Pancreas (tissue), 10 donors: ENCODE measurements at places on chromosomes 1 and 21. TPM values are rescaled to one million over a fixed set of nuclear protein-coding genes. Genes with fewer than 3 reads are reported as not detected.

The OR2W3 gene
- polyA plus RNA-seq, result not detected

The C2CD4D gene
- 0.40 TPM for polyA plus RNA-seq

The OR2AJ1 gene
- not detected for polyA plus RNA-seq

The PPFIA4 gene
- 0.82 TPM for polyA plus RNA-seq

The NR1I3 gene
- polyA plus RNA-seq, result not detected

The FAM72D gene
- not detected for polyA plus RNA-seq

The HTR1D gene
- 0.15 TPM for polyA plus RNA-seq

The PRKCZ gene
- 27.4 TPM for polyA plus RNA-seq

The CHI3L2 gene
- polyA plus RNA-seq, result 0.30 TPM

DNA sequence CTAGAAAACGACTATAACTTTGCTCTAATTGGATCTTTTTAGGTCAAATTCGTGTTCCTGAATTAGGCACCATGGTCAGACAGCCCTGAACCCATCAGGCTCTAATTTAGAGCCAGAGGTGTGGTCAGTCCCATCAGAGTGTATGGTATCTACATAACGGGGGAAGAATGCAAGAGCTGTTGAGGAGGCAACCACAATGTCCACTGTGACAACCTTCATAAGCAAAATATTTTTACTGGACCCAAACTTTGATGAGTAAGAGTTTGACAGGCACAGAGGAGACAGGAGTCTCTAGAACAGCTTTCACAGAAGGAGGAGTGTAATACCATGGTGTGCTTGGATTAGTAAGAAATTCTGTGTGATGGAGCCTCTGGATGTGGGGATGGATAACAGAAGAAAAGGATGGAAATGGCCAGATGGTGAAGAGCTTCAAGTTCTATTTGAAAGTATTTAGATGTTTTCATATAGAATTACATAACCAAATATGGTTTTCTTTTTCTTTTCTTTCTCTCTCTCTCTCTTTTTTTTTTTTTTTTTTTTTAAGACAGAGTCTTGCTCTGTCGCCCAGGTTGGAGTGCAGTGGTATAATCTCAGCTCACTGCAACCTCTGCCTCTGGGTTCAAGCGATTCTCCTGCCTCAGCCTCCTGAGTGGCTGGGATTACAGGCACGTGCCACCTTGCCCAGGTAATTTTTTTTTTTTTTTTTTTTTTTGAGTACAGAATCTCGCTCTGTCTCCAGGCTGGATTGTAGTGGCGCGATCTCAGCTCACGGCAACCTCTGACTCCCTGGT lies 24.9 kb downstream of the UBE2U start:
- no peaks in the 10 kb centered on the region for H3K36me3 ChIP-seq
- H3K27ac ChIP-seq, result no peak overlapping the region
- no peak for DNase-seq
- no peak overlapping the region for H3K4me3 ChIP-seq

GRCh38 chr1:91404151-91405012 lies at the start of gene HFM1:
TSS of gene HFM1 (minus strand) at chr1:91404837. CDS start at chr1:91401082, 3,755 bp downstream.
- DNase-seq, result peak; percentile 92
- peak within 1 kb of the TSS; percentile 68 for H3K4me3 ChIP-seq
- peak within 1 kb of the TSS; percentile 67 for H3K27ac ChIP-seq
- peaks cover 3% of the 10 kb centered on the region for H3K4me1 ChIP-seq
- no peaks in the 10 kb centered on the region for H3K27me3 ChIP-seq
- H3K36me3 ChIP-seq, result no peaks in the 10 kb centered on the region

- no peak overlapping the region for H3K27ac ChIP-seq
- H3K27me3 ChIP-seq, result no peaks in the 10 kb centered on the region
- no peaks in the 10 kb centered on the region for H3K4me1 ChIP-seq
Measured at GRCh38 chr1:221644145-221644448, 97.8 kb downstream of the DUSP10 start.

DNA sequence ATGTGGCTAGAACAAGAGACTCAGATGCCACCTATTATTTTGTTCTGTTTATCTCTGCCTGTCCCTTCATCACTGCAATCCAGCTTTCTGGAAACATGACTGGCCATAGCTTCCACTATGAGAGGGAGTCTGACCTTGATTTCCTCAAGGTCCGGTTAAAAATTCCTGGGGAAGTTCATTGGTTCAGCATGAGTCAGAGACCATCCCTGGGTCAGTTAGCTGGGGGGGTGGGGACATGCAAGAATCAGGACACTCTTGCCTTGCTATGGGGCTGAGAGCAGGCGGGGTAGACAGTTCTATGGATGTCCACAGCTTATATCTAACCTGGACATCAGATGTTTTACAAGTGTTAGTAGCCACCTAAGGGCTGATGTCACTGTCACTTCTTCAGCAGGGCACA lies 81.1 kb downstream of the TENT5C start:
- no peak overlapping the region for H3K4me3 ChIP-seq
- DNase-seq, result no peak
- H3K27me3 ChIP-seq, result no peaks in the 10 kb centered on the region

- H3K27ac ChIP-seq, result no peak overlapping the region
- no peaks in the 10 kb centered on the region for H3K36me3 ChIP-seq
- H3K4me1 ChIP-seq, result no peaks in the 10 kb centered on the region
- no peak for DNase-seq
Measured at GRCh38 chr21:28200726-28201125, 792.0 kb downstream of the LTN1 start.

DNA sequence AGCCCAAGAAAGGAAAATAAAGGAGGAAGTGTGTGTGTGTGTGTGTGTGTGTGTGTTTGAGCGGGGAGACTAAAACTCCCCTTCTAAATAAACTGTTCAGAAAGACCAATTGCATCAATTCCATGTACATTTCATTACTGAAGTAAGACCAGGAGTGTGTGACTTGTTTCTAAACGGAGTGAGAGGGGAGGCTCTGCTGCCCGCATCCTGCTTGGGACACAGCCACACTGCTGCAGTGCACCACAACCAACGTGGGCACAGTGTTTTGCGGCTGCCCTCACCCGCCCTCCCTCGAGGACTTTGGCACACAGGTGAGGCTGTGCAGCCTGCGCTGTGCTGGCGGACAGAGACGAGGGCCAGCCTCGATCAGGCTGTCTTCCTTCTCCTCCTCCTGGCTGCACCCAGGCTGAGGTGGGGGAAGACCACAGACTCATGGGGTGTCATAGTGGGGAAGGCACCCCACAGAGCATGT lies 31.0 kb upstream of the H6PD start:
- peaks cover 7% of the 10 kb centered on the region for H3K27me3 ChIP-seq
- H3K27ac ChIP-seq, result no peak overlapping the region
- H3K4me3 ChIP-seq, result no peak overlapping the region
- H3K36me3 ChIP-seq, result no peaks in the 10 kb centered on the region
- no peak for DNase-seq

DNA sequence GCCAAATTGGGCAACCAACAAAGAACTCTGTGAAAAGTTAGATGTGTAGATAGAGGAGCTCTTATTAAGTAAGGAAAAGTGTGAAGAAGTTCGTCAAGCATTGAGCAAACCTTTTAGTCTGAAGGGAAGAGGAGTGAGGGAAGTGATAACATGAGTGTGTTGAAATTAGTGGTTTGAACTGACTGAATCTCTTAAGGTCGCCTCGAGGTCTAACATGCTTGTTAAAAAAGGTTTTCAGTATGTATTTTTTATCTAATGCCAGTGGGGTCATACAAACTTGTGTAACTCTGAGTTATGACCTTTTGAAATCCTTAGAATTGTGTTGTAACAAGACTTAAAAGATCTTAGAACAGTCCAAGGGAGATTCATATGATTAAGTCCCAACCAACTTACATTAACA lies 34.1 kb downstream of the SOAT1 start:
- no peaks in the 10 kb centered on the region for H3K27me3 ChIP-seq
- no peak overlapping the region for H3K4me3 ChIP-seq
- peaks cover 12% of the 10 kb centered on the region for H3K4me1 ChIP-seq
- H3K27ac ChIP-seq, result no peak overlapping the region
- DNase-seq, result no peak

DNA sequence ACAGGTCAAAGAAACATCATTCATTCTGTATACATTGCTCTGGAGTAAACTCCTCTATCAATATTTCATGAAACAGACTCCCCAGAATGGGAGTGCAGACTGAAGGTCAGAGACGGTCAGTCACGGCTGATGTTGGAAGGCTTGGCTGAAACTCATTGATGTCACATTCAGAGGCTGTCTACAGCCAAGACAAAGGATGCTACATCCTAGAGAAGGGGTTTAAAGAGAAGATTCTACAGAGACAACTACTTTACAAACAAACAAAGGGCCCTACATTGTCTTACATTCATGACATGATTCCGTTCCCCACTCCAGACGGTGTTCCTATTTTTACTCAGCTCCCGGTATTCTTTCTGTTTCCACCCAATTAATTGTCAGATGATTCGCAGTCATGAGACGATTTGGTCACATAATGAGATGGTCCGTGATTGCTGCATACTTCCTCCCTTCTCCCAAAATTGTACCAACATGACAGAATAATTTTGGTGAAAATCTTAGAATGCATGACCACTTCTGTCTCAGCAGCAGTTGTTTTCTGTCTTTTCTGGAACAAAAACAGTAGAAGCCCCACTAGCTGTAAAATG lies 73.8 kb upstream of the VAV3 start:
- no peaks in the 10 kb centered on the region for H3K27me3 ChIP-seq
- H3K27ac ChIP-seq, result no peak overlapping the region
- H3K36me3 ChIP-seq, result no peaks in the 10 kb centered on the region
- no peaks in the 10 kb centered on the region for H3K4me1 ChIP-seq
- DNase-seq, result no peak

DNA sequence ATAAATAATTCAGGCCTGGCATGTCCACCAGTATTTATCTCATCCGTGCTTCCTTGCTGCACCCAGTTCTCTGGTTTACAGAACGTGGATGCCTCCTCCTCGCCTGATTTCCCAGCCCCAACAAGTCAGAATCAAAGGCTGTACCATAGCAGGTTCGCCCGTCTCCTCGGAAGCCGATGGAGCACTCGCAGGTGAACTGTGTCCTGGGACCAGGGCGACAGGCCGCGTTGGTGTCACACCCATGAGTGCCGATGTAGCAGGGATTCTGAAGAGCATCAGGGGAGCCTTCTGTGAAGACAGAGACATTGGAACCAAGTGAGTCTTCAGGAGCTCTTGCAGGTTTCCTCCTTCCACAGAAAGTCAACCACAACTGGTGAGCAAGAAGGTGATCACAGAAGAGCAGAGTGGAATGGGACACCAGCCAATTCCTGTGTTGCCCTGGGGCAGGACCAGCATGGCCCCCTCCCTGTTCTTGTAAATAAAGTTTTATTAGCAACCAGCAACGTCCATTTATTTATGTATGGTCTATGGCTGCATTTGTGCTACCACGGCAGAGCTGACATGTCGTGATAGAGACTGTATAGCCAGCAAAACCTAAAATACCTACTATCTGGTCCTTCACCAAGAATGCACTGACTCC lies 40.8 kb downstream of the NID1 start:
- no peak overlapping the region for H3K27ac ChIP-seq
- no peaks in the 10 kb centered on the region for H3K27me3 ChIP-seq
- no peak overlapping the region for H3K4me3 ChIP-seq

DNA sequence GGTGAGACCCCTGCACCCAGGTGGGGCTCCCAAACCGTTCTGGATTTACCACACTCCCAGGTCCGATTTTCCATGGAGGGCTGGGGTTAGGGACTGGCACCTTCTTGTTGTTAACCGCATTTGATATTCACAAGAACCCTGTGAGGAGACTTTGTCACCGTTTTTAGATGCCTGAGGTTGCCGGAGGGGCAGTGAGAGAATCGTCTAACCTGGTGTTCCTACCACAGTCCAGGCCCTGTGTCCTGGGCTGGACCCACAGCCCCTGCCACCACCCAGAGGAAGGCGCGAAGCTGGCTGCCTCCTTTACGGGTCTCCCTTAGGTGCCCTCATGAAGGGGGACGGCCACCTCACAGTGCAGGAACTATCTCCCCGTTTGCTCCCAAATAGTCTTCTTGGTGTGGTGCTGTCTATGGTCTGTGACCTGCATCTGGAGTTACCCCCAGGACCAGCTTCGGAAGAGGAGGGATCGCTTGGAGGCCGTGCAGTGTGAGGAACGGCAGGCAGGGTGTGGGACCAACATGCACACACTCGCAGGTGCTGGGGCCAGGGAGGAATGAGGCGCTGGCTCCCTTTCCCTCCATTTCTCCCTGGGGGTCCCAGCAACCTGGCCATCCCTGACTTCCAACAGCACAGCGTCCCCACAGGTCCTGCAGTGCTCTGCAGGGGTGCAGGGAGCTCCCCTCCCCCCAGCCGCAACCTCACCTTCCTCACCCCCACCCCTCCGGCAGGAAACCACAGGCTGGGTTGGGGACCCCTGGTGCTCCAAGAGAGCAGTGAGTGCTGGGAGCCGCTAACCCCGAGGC lies 7.0 kb downstream of the SIM2 start:
- DNase-seq, result no peak
- no peaks in the 10 kb centered on the region for H3K36me3 ChIP-seq

DNA sequence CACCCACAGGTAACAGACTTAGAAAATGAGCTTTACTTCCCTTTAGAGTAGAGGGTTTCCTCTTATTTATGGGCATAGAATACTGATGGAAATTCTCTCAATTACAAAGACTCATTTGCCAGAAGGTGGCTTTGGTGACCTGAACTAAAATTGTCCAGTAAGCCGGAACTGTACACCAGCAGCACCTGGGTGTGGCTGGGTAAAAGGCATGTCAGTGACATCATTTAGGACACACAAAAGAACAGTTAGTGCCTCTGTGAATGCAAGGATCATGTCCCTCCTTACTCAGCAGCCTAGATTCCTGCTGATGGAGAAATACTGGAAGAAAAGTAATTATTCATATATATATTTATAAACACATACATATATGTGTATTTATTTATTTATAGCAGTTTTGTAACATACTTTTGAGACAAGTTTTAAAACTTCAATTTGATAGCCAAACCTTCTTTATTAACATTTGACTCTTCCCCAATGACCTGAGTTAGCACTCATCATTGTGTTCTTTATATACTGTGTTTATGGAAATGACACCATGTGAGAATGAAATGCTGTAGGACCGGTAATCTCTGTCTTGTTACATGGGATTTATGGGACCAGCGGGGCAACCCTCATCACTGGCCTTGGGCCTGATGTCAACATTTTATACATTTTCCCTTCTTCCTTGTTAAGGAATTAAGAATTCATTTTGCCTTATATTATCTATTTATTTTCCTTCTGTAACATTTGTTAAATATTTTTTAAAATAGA lies 274.4 kb downstream of the BRINP2 start:
- no peak overlapping the region for H3K4me3 ChIP-seq
- H3K4me1 ChIP-seq, result no peaks in the 10 kb centered on the region
- no peak for DNase-seq

GRCh38 chr1:220810179-220810653 lies 23.5 kb downstream of the MTARC1 start:
- H3K27me3 ChIP-seq, result no peaks in the 10 kb centered on the region
- DNase-seq, result peak; percentile 92
- H3K4me3 ChIP-seq, result peak overlapping the region; percentile 39
- no peaks in the 10 kb centered on the region for H3K36me3 ChIP-seq
- no peak overlapping the region for H3K27ac ChIP-seq

- H3K27me3 ChIP-seq, result no peaks in the 10 kb centered on the region
- no peak overlapping the region for H3K27ac ChIP-seq
- no peaks in the 10 kb centered on the region for H3K36me3 ChIP-seq
- no peaks in the 10 kb centered on the region for H3K4me1 ChIP-seq
- no peak for DNase-seq
Measured at GRCh38 chr1:217274927-217275654, 355.8 kb downstream of the GPATCH2 start.

- no peaks in the 10 kb centered on the region for H3K4me1 ChIP-seq
- H3K4me3 ChIP-seq, result no peak overlapping the region
- no peak for DNase-seq
- no peak overlapping the region for H3K27ac ChIP-seq
Measured at GRCh38 chr1:164498792-164499191, 60.2 kb upstream of the PBX1 start.
